Activated CD4-positive, alpha-beta T cell treated with anti-CD3 and anti-CD28 coated beads, Interleukin-2, amount 50 U/mL, for 1 hour (primary cell): ENCODE measurements at places on chromosomes 5 and 9.

DNA sequence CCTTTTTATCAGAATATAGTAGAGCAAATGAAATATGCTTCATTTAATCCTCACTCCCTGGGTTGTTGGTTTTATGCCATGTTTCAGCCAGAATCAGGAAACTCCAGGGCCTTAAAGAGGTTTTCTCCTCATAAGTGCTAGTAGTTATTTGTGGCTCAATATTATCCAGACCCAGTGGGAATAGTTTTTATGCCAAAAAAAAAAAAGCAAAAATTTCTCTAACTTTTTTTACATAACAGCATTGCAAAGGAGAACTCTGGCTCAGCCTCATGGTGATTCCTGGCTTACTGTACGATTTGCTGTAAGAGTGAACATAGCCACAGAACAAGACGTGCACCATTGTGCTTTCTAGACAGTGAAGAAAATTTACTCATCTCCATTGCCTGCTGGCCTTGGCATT lies 232.5 kb downstream of the PJA2 start:
- DNase-seq, result no peak

DNA sequence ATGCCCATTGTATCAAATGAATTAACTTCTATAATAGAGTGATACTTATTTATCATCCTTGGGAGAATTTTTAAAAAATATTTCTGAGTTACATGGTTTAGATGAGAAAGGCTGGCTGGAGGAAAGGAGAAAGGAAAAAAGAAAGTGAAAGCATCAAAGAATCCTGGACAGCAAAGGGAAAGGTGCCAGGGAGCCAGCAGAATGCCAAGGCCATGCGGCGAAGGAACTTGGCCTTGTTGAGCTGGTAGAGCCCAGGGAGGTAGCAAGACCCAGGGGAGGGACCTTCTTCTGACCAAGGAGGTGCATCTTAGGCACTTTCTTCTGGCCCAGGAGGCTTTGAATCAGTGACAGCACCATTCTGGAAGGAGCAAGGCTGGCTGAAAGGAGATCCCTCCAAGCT lies 240.5 kb downstream of the ENC1 start:
- DNase-seq, result no peak

GRCh38 chr5:6448622-6449464 lies at the start of gene UBE2QL1:
TSS of gene UBE2QL1 (plus strand) at chr5:6448859. CDS start at chr5:6448894, 35 bp downstream.
- DNase-seq, result no peak

- no peak for DNase-seq
Observed at GRCh38 chr5:73388306-73388684, 60.3 kb downstream of the FOXD1 start.

GRCh38 chr9:100601216-100601615 lies 23.3 kb downstream of the CAVIN4 start:
- peak; percentile 20 for DNase-seq

- DNase-seq, result no peak
Observed at GRCh38 chr9:133564451-133565116, 30.1 kb downstream of the ADAMTSL2 start.

DNA sequence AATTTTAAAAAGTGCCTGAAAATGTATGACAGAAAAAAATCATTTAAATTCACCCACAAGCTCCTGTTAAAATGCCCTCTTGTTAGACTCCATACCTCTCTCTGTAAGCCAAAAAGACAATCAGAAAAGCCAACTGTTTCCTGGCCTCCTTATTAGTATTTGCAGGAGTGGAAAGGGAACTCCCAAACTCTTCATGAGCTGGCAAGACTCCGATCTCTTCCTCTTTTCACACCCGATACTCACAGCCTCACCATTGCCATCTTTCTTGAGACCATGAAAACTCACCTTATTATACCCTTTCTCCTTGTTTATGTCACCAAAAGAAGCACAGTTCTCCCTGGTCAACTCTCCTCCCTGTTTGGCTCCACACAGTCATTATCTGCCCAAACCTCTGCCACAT lies 197.8 kb downstream of the DMAC1 start:
- DNase-seq, result no peak

- no peak for DNase-seq
Observed at GRCh38 chr5:81718300-81718699, 32.6 kb downstream of the SSBP2 start.

- no peak for DNase-seq
Observed at GRCh38 chr5:146529984-146530383, 14.0 kb upstream of the GPR151 start.

DNA sequence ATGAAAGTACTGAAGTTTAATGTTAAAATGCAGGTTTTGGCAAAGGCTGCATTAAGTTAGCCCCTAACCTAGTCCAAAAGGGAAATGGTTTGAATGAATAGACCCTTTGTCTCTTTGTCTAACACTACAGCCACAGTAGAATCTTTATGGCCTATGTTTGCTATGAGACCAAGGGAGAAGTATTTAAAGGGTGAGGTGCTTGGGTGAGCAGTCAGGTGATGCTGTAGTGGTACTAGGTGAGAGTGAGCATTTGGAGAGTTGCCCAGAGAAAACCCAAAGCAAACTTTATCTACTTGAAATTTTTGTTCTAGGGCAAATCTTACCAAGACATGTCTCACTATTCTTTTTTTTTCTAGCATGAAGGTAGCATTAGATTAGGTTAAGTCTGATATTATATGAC lies 1961.4 kb upstream of the WWC1 start:
- DNase-seq, result no peak

- no peak for DNase-seq
Observed at GRCh38 chr5:151243127-151243526, 9.9 kb upstream of the GM2A start.

- no peak for DNase-seq
Observed at GRCh38 chr9:127896395-127897192, 2.8 kb downstream of the ST6GALNAC6 start.

- no peak for DNase-seq
Observed at GRCh38 chr5:2375757-2376250, 375.7 kb downstream of the IRX2 start.

- no peak for DNase-seq
Observed at GRCh38 chr9:122446819-122447484, 30.8 kb downstream of the OR1J1 start.

DNA sequence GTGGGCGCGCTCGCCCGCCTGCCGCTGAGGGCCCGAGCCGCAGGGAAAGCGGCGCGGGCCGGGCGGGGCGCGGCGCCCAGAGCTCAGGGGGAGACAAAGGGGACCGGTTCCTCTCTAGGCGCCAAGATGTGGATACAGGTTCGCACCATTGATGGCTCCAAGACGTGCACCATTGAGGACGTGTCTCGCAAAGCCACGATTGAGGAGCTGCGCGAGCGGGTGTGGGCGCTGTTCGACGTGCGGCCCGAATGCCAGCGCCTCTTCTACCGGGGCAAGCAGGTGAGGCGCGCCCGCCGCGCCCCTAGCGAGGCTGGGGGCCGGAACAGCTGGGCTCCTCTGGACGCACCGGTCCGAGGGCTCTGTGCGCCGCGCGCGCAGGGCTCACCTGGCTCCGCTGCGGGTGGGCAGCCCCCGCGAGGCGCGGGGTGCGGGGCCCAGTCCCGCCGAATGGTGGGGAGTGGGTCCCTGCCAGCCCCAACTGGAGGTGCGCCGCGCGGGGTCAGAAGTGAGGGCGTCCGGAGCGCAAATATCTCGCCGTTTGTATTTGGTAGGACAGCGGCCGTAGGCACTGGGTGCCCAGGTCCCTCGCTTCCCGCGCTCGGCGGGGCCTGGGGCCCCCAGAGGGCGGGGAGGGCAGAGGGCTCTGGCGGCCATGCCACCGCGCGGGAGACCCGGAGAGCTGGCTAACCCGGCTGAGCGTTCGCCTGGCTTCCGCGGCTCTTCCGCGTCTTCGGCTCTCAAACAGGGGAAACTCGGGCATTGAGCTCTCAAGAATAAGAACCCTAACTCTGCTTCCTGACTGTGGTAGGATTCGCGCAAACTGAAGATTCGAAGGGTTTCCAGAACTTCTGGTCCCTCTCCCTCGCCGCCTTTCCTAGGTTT lies 607 bp downstream of the UHRF2 start:
- peak; percentile 45 for DNase-seq

- no peak for DNase-seq
Observed at GRCh38 chr5:1366514-1366913, 21.6 kb upstream of the CLPTM1L start.

GRCh38 chr5:9832921-9833320 lies 202.8 kb upstream of the TAS2R1 start:
- no peak for DNase-seq

DNA sequence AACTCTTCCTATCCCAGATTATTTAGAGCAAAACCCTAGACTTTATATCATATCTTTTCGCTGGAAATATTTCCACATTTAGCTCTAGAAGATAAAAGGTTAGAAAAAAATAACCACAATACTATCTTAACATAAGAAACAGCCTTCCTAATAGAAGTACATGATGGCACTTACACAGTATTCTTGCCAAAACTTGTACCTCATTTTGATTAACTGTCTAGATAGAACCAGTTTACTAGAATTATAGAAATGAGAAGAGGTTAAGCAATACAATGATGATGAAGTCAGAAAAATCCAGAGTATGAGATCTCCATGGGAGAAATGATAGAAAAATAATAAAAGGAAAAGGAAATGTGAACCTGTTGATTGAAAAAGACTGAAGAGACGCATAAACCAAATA lies 63.1 kb downstream of the SLC12A2 start:
- no peak for DNase-seq

DNA sequence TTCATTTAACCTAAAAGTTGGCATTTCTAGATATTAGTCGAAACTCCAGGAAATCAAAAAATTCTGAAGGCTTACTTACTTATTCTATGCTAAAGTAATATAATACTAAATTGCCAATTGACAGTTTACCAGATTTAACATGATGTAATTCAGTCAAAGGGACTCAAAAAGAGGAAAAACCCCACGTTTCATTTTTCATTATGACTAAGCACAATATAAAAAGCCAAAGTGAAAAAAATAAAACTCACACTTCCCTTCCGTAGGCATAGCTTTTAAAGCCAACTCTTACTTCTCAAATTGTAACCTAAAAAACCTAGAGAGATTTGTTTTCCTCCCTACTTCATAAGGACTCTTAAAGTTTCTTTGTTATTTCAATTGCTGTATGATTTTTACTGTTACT lies 146.6 kb downstream of the RAPGEF6 start:
- no peak for DNase-seq

GRCh38 chr5:173878224-173878967 lies 9.8 kb upstream of the CPEB4 start:
- DNase-seq, result no peak

GRCh38 chr9:113858282-113858681 lies 17.8 kb upstream of the ZNF618 start:
- no peak for DNase-seq

- DNase-seq, result no peak
Observed at GRCh38 chr9:137247135-137247915, 3.8 kb upstream of the STPG3 start.

- no peak for DNase-seq
Observed at GRCh38 chr5:96868603-96869371, 7.5 kb upstream of the ERAP2 start.

- DNase-seq, result no peak
Observed at GRCh38 chr5:27450607-27451006, 412.2 kb upstream of the CDH9 start.

DNA sequence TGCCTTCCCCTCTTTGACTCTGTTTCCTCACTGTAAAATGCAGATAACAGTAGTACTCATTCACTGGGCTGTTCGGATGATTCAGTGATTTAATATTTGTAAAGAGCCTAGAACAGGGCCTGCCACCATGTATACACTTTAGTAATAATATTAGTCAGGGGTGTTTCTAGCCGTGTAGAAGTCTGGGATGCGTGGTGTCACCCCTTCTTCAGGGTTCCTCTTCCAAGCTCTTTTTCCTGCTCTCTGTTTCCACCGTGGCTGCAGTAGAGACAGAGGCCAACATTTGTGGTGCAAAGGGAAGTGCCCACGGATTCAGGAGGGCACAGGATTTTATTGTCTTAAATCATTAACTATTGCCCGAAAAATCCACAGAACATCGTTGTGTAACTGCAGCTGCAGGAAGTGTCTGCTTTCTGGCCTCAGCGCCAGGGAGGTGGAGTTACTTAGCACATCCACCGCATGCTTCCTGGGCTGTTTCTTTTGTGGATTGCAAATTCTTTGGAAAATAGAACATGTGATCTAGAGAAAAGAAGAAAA lies 61.7 kb downstream of the TRIO start:
- no peak for DNase-seq

- DNase-seq, result no peak
Observed at GRCh38 chr5:132498686-132499271, 8.2 kb upstream of the IRF1 start.

- DNase-seq, result no peak
Observed at GRCh38 chr9:128470560-128470959, 14.8 kb downstream of the ODF2 start.

DNA sequence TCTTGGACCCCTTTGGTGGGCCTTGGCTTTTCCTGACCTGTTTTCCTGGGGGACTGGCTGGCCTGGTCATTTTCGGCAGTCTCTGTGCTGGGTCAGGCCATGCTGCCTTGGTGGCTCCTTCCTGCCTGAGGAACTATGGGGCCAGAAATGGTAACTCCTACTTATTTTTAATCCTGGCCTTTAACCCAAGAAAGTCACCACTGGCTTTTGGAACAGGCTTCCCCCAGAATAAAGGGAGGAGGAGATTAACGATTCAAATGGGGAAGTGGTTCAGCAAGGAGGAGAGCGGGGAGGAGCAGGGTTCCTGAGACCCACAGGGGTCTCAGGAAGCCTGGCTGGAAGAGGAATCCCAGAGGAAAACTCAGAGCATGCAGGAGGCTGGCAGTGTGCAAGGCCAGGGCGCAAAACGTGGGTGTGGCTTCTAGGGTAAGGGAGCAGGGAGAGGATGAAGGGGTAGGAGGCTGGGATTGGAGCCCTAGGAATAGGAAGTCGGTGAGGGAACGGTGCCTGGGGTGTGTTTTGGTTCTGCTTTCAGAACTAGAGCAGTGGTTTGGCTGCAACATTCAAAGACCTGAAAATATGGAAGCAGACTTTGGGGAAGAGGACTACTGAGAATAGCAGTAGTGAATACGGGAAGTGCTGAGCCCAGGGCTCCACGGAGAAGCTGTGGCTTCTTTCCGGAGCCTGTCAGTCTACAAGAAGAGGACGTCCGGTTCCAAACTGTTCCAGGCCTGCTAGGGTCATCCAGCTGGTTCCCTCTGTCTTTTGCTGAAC lies 271.1 kb upstream of the KLF4 start:
- no peak for DNase-seq

DNA sequence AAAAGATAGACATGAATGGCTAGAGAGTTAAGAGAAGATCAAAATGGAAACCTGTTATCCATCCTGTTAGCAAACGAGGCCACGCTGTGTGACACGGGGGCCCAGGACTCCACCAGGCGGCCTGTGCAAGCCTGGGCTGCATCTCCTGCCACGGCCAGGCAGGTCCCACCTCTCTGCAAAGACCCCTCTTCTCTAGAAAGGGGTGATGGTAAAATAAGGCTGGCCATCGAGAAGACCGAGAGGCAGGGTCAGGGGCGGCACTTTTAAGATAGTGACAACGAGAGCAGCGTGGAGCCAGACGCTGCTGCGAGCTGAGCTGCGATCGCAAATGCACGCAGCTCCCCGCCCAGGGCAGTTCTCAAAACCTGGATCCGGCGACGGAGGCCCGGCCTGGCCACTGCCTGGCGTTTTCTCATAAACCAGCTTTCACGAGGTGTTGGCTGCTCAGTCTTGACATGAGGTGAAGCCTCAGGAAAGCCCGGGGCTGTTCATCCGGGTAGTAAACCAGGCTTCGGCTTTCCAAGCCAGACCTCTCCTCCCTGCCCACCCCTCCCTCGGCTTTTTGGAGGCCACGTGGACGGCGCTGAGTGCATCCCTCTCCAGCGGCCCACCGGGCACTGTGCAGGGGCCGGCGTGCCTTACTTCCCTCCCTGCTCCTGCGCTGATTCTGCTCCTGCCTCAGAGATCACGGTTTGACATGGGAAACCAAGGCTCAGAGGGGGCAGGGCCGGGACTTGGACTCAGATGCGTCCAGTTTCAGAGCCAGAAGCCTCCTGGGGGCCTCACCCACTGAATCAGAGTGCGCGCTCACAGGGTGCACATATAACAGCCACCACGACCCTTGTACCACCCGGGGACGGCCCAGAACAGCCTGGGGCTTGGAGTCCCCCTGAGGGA lies 151.6 kb upstream of the PHYKPL start:
- DNase-seq, result no peak
